NCI-H524 (cell line): ENCODE measurements at places on chromosomes 5 and 9.

GRCh38 chr9:100206899-100207298 lies 107.9 kb downstream of the INVS start:
- no peak for DNase-seq

DNA sequence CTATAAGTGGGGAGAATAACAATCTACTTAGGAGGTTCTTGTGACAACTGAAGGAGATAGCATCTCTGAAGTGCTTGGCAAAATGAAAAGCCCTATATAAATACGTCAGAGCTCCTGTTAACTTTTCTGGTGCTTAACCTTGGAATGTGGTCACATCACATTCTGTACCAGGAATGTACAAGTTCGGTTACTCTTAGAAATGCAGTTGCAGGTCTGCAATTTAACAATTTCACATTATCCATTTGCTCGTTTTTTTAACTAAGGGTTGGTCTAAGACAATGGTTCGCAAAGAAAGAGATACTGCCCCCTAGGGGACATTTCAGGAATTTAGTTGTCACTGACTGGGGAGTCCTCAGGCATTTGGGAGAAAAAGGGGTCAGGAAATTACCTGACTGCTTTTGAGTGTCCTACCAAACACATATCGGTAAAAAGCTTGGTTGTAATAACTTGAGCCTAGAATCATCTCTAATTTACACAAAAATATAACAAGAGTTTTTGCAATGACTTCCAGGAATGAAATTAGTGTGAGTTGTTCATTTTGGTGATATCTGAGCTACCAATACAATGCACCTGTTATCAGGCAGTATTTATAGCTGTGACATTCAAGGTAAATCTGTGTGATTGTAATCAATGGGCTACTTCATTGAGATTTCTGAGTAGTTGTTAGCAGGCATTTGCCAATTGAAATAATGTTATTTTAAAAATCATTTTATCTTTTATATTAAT lies 5.4 kb upstream of the HBEGF start:
- DNase-seq, result peak; percentile 30

DNA sequence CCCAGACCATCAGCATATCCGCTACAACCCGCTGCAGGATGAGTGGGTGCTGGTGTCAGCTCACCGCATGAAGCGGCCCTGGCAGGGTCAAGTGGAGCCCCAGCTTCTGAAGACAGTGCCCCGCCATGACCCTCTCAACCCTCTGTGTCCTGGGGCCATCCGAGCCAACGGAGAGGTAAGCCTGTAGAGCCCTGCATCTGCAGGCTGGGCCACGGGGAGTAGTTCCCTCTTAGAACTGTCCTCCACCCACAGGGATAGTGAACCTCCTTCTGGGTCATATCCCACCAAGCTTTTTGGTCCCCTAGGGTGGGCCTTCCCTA lies 569 bp downstream of the GALT start:
- no peak for DNase-seq

- DNase-seq, result no peak
These were observed 2.4 kb upstream of the ZBTB43 start for GRCh38 chr9:126802318-126803059.

GRCh38 chr5:61840361-61840760 lies 465.6 kb upstream of the KIF2A start:
- no peak for DNase-seq

DNA sequence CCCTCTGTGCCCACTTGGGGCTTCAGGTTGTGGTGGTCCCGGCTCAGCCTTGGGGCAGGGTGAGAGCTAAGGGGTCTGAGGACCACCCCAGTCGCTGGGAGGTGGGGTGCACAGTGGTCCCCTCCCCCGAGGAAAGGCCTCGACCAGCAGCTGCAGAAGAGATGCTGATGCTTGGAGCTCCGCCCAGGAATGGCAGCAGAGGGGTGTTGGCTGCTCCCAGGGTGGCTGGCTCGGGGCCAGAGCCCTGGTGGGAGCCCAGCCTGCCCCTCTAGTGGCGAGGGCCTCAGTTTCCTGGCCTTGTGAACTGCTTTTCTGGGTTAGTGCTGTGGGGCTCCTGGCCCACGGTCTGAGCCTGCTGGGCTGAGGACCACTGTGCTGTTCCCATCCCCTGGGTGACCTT lies 1.2 kb downstream of the DIPK1B start:
- peak; percentile 53 for DNase-seq

GRCh38 chr9:83629433-83630104 lies 6.6 kb downstream of the IDNK start:
- DNase-seq, result no peak

- no peak for DNase-seq
These were observed 234.1 kb downstream of the FBXL7 start for GRCh38 chr5:15734058-15734457.

DNA sequence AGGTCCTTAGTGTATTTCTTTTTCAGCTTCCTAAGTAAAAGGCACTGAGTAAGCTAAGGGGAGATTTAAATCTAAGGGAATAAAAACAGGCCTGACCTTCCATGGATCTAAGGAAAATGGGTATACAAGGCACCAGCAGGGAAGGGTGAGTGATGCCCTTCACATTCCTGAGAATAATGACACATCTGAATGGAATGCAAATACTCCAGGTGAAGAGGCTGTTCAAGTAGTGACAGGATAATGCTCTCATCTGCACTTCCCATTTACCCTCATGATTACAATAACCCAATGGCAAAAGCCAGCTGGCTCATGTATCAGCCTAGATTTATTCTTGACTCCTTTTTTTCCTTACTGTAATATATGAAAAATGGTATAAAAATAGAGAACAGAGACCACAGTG lies 216.2 kb upstream of the ACTBL2 start:
- peak; percentile 69 for DNase-seq

DNA sequence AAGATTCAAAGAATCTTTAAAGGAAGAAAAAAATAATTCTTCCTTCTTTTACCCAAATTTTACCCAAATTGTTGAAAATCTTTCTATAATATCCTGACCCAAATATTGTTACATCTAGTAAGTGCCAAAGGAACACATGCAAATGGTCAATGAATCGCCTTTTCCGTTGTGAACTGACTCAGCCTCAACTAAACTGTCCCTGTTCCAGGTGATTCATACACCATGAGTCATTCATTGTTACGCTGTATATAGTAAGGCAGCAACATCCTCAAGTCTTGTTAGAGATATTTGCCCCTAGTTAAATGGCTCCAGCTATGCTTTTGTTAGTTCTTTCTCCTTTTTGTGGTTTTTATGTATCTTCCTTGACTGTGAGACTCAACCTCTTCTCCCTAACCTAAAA lies 9.7 kb downstream of the PTGER4 start:
- no peak for DNase-seq

GRCh38 chr5:171264843-171265242 lies 44.2 kb upstream of the TLX3 start:
- DNase-seq, result no peak

- DNase-seq, result no peak
These were observed 20.7 kb downstream of the CWC27 start for GRCh38 chr5:64789457-64789856.

GRCh38 chr9:70534471-70534870 lies 120.0 kb upstream of the KLF9 start:
- DNase-seq, result no peak

DNA sequence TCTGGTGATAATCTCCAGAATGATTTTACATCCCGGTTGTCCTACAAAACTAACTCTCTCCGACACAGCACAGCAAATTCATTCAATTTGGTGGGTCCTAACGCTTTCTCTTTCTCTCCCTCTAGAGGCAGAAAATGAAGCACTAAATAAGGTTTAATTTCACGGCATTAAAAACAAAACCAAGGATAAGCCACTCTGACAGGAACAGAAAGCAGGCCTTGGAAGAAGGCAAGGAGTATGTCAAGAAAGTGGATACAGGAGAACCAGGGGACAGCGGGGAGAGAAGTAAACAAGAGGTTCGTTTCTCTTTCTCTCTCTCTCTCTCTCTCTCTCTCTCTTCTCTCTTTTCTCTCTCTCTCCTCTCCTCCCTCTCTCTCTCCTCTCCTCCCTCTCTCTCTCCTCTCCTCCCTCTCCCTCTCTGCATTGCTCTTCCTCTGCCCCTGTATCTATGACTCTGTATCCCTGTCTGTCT lies 49.8 kb downstream of the EBF1 start:
- no peak for DNase-seq

DNA sequence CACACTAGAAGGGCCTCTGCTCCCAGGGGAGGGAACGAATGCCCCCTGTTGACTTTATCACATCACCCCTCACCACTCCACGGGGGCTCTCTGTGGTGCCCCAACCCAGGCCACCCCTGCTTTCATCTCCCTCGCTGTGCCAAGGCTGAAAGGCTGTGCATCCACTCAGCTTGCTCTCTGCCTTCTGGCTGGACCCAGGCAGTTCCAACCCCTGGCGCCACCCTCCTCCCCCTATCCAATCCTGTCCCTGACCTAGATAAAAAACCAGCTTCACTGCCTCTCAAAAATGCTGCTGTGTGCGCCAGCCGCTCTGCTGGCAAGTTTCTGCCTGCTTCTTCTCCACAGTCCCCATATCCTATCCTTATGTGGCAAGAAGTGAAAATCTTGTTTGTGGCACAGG lies 22.4 kb upstream of the CORO2A start:
- no peak for DNase-seq

DNA sequence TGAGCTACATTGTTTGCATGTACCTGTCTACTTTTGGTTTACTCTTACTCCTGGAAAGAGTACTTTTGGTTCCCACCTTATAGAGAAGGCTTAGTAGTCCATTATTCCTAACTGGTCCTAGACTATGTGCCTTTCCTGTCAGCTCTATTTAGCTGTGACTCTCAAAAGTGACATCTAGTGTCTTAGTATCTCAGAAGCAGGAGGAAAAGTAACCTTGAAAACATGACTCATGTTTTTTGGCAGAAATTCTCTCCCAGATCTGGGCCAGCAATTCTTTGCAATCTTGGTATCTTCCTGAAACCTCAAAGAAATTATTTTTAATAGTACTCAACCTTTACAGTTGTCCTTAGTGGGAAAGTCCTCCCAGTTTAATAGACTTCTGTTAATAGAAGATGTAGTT lies 691.7 kb upstream of the SEMA6A start:
- no peak for DNase-seq

GRCh38 chr5:163766936-163767670 lies 261.7 kb downstream of the MAT2B start:
- DNase-seq, result no peak

DNA sequence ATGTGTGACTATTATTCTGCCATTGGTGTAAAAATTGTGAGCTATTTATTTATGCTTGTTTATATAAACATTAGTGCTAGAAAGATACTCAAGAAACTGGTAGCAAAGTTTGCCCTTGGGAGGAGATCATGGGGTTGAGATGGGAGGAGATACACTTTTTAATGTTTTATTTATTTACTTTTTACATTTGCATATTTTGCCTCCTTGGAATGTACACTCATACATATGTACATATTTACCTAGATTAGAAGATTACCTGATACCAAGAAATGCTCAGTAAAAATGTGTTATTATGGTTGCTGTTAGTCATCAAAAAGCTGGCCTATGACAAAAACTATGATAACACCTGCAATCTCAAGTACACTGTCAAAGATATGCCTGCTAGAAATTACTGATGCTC lies 195.2 kb downstream of the KCTD16 start:
- no peak for DNase-seq

DNA sequence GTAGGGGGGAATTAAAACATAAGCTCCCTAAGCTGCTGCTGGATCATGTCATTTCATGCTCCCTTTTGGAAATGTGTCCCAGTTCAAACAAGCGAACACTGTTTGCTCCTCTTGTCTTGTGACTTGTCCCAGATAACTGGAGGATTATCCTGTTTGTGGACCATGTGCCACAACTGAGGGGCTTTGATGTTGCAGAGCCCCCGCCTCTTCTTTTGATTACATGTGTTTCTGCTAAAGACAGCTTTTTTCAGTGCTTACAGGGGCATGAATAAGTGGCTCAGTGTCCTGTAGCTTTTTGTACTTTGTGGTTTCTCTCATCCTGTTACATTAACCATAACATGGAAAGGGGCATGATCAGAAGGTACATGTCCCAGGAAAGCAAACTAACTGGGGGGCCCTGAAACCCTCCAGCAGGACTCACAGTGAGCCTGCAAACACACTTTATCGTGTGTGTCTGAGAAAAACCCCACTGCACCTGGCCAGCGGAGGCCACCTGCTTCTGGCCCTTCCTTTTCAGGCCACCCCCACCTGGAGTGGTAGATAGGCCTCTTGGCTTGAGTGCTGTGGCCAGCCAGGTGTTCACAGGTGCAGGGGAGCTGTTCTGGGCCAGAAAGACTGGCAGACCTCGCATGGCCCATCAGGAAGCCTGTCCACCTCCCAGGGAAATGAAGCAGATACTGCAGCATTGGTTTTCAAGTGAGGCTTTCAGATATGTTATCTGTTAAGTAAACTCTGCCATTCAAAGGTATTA lies 285.6 kb downstream of the FANCC start:
- no peak for DNase-seq

- no peak for DNase-seq
These were observed 22.1 kb downstream of the ELP1 start for GRCh38 chr9:108911820-108912219.

GRCh38 chr5:151004499-151004898 lies 15.9 kb upstream of the GPX3 start:
- no peak for DNase-seq

GRCh38 chr5:99948850-99949249 lies 586.3 kb upstream of the FAM174A start:
- DNase-seq, result no peak

- no peak for DNase-seq
These were observed 2.5 kb downstream of the TLX3 start for GRCh38 chr5:171311322-171312077.

DNA sequence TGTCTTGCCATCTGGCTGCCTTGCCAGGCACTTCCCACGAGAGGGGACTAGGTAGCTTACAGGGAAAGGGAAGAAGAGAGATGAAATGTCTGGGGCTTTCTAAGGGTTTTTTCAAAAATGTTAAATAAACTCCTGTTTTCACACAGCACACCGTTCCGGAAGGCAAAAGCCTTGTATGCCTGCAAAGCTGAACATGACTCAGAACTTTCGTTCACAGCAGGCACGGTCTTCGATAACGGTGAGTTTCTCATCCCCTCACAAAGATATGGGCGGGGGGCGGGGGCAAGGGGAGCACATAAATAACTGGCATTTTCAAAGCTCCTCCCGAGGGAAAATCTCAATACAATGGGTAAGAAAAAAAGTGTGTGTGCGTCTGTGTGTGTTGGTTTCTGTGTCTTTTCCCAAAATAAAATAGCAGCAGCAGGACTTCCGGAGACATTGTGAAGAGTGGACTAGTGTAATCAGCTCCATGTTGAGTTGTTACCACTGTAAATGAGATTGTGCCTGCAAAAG lies 189.6 kb downstream of the NR3C1 start:
- DNase-seq, result peak; percentile 2

GRCh38 chr9:30060976-30061375 lies 2323.5 kb upstream of the ACO1 start:
- DNase-seq, result no peak

- peak; percentile 23 for DNase-seq
These were observed 424.0 kb upstream of the RGMB start for GRCh38 chr5:98349251-98349989.

- DNase-seq, result no peak
These were observed 1.3 kb upstream of the LURAP1L start for GRCh38 chr9:12773562-12773961.
